Muscle of arm (tissue), 14 donors: ENCODE measurements at places on chromosomes 4 and X.

DNA sequence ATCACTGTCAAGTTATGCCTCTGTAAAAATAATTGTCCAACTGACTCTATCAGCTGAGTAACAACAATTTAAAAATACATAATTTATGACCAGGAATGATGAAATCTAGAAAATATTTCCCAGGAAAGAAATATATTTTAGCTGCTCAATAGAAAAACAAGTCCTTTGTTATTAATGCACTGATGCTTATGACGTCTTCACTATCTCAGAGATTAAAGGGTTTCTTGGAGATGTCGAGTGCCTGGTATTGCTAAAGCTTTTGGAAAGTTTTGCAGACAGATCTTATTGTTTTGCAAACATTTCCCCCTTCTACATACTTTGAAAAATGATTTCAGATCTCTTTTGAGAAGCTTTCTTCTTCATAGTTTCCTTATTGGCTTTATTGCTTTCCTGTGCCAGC, 154.6 kb upstream of the RPS6KA3 start:
- no peak for DNase-seq

DNA sequence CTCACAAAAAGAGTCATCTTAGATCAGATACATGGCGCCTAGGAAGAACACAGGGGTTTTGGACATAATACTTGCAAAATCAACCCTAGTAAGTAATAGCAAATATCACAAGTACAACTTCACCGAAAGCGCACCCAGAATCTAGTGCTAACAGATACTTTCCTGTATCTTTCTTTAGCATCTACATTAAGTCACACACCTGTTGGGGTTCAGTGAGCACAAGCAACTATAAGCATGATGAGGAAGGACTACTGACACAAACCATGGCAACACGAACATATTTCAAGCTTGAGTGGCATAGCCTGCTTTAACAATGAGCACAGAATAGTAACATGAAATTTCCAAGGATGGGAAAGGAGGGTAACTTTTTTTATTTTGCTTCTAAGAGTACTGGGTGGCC, 116.1 kb downstream of the GPC3 start:
- DNase-seq, result no peak

DNA sequence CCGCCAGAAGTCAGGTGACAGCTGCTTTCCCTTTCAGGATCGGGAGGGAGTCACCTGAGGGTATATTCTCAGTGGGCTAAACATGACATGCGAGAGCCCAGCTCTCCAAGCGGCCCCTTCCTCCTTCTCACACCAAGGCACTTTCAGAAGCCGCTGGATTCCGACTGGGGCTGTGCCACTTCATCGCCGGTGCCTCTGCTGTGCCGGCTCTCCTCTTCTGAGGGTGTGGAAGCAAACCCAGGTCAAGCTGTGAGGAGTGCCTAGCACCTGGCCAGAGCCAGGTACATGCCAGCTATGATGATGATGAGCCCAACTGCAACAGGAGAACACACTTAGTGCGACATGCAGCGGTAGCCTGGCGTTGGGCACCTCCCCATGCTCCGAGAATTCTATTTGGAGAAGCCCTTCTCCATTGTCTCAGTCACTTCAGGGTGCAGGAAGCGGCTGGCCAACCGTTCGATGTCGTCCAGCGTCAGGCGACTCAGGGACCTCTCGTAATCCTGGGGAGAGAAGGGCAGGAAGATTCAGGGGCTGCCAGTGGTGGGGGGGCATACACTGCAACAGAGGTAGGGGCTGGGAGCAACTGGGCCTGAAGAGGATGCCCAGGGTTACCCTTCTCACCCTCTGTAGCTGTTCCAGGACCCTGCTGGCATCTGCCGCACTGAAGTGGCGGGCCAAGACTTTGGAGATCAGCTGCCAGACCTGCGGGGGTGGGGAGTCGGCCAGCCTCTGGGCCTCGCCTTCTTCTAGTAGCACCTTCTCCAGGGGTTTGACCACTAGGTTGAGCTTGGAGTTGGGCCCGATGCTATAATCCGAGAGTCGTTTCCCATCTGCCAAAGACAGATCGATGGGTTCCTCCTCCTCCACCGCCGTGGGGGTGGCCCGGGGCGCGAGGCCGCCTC, 1.0 kb downstream of the UBL4A start:
- DNase-seq, result no peak

DNA sequence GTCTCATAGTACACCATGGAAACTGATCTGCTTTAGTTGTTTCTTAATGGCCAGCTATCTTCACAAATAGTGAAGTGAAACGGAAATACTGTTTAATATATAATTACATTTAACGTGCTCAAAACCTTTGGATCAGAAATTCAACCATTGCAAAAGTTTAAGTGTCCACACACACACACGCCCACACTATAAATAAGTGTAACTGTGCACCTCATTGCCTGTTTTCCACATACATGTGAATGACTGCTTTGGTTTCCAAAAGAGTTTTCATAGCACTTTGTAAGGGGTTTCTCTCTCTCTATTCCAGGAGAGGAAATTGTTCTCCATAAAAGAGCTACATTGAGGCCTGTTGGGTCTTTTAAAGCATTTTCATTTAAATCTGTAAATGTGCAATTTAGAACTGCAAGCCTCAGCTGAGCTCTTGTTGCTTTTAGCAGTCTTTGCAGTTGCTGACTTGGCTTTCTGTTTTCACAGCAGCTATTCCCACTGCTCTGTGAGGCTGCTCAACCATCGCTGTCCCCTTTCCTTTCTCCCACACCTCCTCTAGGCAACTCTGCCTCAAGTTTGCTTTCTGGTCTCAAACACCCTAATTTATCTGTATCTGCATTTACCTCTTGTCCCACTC, 94.5 kb downstream of the RAPGEF2 start:
- no peak for DNase-seq

- no peak for DNase-seq
These were observed 233.4 kb downstream of the PPP4R3C start for GRCh38 chrX:27229721-27230120.

DNA sequence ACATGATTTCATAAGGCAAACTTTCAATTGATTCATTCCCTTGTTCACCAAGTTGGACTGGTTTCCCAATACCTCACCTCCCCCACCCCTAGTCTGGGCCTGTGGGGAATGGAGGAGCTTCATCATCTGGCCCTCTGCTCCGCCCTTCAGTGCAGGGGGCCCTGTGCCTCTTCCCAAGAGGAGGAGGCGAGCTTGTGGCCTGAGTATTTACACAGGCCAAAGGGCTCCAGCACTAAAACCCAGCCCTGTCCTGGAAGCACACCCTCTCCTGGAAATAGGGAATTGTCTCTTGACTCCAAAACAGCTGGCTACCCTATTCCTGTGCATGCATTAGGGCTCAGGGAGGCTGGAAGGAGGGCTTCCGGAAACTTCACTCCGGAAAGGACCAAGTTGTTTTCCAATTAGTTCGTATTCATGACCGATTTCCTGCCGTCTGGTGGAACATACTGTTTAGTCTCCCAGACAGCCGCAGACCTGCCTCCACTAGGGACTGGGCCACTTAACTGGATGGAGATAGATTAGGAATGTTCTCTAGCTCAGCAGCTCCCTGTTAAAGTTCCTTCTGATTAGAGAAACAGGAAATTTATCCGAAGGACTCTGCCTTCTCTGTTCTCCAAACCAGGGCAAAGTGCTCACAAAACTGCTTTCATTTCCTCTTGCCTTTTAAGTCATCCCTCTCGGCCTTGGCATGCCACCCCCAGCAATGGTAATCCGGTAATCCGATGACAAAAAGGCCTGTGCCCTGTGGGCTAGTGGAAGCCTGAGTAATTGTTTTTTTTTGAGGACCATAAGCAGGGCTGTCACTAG, 5.8 kb downstream of the SRPX2 start:
- peak; percentile 71 for DNase-seq

DNA sequence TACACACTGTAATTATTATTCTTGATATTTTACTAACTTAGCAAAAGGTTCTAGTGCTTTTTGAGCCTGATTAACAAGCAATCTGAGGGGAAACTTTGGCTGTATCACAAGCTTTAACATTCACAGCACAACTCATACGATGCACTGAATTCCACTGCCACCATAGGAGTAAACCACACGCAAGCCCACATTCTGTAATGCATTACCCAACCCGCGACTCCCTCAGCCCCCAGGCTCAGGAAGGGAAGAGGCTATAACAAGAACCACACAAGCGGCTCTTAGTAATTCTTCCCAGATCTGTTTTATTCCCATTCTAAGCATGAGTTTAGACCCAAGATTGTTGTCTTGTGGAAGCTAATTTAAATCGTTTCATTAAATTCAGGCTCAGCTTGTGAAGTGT, 138.5 kb upstream of the TBL1X start:
- DNase-seq, result no peak
